ENCODE measurements at places on chromosomes 12 and 14.

DNA sequence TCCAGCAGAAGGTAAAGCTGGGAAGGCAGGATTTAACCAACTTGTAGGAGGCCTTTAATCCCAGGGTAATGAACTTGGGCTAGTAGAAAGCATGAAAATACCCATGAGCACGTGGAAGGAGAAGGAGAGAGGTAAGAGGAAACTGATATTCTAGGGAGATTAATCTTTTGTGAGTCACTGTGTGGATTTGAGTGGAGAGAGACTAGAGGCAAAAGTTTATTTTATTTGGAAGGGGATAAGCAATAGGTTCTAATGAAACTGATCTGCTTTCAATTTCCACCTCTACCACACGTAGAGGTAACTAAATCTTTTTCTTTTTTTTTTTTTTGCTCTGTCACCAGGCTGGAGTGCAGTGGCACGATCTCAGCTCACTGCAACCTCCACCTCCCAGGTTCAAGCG is 52.1 kb downstream of the PTPN21 start:
- no peak for DNase-seq

DNA sequence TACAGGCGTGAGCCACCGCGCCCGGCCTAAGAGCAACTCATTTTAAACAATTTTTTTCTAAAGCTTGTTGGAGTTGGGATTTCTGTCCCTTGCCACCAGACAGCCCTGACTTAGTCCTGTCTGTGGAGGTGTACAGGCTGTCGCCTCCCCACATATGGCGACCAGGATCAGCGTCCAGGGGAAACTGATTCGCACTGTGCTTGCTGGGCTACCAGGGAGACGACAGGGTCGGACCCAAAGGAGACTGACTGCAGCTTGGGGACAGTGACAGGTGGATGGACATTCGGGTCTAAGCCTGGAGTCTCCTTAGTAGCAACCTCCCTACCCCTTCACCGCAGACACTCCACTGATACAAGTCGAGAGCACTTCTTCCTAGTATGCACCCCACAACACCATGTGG is 40.3 kb downstream of the TRAFD1 start:
- no peak for DNase-seq

GRCh38 chr14:58663494-58664111 is 25.8 kb downstream of the DACT1 start:
- no peak for DNase-seq

- DNase-seq, result no peak
Observed at GRCh38 chr14:41146391-41146790, 460.3 kb upstream of the LRFN5 start.

- no peak for DNase-seq
Observed at GRCh38 chr14:31244626-31245025, 37.0 kb upstream of the HECTD1 start.

- DNase-seq, result no peak
Observed at GRCh38 chr12:39161465-39162085, 256.2 kb upstream of the CPNE8 start.

GRCh38 chr14:70339039-70339438 is 20.4 kb downstream of the COX16 start:
- DNase-seq, result no peak

- no peak for DNase-seq
Observed at GRCh38 chr12:111748867-111749266, 17.9 kb upstream of the ALDH2 start.

DNA sequence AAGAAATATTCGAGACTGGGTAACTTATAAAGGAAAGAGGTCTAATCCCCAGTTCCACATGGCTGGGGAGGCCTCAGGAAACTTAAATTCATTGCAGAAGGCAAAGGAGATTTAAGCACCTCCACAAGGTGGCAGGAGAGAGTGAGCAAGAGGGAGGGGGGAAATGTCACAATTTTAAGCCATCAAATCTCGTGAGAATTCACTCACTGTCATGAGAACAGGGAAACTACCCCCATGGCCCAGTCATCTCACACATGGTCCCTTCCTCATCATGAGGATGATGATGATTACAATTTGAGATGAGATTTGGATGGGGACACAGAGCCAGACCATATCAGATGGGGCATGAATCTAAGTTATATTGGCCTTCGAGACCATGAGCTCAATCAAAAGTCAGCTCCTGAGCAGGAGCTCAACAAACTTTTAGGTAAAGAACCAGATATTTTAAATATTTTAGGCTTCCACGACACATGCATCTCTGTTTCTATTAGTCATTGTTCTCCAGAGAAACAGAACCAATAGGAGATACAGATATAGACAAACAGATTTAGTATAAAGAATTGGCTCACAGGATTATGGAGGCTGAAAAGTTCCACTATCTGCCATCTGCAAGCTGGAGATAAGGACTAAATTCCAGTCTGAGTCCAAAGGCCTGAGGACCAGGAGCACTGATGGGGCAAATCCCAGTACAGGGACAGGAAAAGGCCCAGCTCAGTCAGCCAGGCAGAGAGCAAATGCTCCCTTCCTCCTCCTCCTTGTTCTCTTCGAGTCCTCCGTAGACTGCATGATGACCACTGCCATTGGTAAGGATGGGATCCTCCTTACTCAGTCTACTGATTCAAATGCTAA is 24.9 kb downstream of the DGLUCY start:
- peak; percentile 25 for DNase-seq

Data from effector CD4-positive, alpha-beta T cell (primary cell).